NCI-H1092 treated with DMSO at 0.1 percent for 48 hours (cell line): ENCODE measurements at places on chromosomes 5 and 9.

DNA sequence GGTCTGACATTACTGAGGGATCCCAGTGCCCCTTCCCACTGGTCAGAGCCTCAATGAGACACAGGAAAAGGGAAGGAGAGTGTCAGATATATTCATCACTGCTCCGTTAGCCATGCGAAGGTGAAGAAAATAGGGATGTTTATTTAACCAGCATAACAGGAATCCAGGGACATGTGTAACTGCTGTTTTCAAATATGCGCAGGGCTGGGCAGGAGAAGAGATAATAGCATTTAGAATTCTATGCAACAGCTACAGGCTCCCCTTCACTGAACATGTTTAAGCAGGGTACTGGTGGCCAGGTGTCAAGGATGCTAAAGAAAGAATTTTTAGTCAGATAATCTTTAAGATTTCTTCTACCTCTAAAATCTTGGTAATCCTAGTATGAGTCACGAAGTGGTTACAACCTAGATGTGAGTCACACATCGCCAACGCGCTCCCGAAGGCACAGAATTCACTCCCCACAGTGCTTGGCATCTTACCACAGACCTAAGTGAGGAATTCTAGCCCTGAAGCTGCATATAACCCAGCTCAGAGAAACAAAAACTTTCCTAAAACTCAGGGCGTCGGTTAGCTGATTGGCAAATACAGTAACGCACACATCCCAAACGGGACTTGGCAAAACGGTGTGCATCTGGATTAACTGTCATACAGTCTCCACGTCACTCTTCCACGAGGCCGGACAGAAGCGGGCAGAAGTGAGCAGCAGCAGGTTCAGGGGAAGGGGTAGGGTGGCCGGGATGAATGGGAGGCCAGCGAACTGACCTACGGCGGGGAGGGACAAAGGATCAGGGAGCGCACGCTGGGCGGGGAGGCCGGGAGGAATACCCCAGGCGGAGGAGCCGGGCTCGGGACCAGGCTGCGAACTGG is 1.1 kb downstream of the CTNNAL1 start:
- DNase-seq, result peak; percentile 75

- DNase-seq, result no peak
Observed at GRCh38 chr9:128940271-128940921, 7.0 kb downstream of the DOLK start.

DNA sequence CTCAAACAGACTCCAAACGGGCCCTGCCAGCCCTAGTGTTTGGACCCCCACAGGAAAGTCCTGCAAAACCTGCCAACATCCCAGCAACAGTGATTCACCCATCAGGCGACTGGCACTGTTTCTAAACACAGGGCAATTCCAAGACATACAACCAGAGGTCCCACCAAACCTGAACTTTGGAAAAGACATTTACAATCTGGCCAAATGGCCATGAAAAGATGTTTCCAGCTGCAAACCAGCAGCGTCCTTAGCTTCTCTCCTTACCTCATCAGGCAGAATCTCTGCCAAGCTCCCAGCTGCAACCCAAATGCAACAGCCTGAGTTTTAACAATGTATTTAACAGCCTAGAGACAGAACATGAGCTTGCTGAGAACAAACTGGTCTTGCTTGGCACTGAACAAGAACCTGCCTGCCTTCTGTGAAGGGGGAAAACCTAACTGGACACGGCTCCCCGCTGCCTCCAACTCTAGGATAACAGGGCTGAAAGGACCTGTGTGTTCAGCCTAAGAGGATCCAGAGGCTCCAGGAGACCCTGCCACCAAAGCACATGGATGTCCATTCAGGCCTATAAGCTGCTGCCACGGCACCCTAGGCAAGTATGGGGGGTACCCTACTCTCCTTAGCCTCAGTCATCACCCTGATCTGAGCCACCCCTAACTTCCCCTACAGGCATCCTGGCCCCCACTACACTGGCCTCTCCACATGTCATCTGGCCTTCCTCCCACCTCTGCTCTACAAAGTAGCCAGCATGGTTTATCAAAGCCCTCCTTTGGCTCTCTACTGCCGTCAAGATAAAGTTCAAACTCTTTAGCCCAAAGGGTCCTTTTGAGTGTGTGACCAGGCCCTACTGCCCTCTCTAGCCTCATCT is 5.6 kb downstream of the P4HA2 start:
- no peak for DNase-seq

DNA sequence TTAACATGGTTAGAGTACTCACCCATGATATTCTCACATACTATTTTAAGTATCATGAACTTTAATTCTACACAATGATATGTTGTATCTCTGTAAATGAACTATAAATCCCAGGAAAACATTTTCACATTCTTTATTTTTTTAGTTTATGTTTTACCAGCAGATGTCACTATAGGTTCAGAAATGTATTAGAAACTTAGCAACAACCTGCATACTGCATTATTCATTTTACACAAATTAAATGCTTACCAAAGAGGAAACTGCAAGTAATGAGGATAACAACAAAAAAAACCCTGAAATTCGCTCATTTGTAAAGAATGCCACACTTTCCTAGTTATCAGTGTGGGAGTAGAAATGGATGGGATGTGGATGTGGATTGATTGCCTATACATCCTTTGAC is 217.5 kb upstream of the OTULINL start:
- DNase-seq, result no peak

- no peak for DNase-seq
Observed at GRCh38 chr9:79955300-79955699, 383.5 kb downstream of the TLE4 start.

DNA sequence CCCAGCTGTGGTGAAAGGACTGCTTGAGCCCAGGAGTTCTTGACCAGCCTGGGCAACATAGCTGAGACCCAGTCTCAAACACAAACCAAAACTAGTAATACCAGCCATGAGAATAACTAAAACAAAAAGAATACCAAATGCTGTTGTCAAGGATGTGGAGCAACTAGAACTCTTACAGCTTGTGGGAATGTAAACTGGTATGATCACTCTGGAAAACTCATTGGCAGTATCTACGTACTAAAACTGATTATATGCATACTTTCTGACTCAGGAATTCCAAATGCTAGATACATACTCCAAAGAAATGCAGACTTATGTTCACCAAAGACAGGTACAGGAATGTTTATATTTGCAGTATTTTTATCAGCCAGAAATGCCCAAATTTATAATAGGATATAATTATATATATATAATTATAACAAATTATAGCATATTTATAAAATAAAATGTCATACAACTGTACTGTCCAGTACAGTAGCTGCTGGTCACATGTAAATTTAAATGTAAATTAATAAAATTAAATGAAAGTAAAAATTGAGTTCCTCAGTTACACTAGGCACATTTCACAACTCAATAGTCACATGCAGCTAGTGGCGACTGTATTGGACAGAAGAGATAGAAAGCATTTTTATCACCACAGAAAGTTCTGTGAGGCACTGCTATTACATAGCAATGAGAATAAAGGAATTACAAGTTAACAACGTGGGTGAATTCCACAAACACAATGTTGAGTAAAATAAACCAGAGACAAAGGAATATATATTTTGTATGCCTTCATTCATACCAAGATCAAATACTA is 118.5 kb downstream of the GNAQ start:
- no peak for DNase-seq

GRCh38 chr5:168314735-168315411 is 23.4 kb downstream of the WWC1 start:
- DNase-seq, result no peak

DNA sequence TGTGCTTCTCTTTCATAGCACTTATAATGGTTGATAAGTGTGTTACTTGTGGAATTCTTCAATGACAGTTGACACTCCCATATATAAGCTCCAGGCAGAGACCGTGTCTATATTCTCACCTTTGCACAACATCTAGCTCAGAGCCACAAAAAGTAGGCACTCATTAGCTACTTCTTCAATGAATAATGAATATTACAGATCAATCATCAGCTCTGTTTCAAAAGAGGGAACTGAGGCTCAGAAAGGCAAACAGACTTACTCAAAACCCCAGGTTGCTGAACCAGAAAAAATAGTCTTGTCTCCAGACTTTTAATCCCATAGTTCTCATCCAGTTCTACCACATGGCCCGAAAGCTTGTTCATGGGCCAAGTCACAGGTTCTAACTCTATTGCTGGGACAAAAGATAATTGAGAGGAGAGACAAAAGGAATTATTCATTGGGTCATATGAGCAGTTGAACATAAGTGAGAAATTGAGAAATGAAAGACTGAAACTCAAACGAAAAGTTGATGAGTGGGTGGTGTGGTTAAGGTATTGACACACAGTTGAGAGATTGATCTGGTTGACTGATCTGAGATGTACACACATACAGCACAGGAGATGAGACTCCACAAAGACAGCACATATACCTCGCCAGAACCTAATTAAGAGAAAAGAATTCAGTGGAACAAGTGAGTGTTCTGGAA is 381.6 kb downstream of the EFNA5 start:
- DNase-seq, result no peak

GRCh38 chr9:90088856-90089255 is 484.0 kb downstream of the GADD45G start:
- no peak for DNase-seq

DNA sequence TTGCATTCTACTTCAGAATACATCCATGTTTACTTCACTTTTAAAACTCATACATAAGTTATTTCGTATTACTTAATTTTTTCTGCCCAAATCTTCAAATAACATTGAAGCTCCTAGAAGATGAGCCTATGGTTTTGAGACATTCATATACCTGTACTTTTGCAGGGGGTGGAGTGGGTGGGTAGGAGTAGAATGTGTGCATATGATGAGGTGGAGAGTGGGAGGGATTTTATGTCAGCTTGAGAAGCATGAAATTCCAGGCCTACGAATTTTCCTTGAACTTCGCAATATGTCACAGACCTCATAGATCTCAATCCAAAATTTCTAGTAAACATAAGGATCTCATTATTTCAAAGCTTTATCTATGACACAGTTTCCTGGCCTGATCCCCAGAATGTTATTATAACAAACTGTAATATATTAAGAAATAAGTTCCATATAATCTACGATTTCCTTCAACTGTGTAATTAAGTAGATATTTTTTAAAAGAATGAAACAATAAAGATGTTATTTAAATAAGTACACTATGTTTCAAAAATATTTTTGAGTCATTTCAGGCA is 19.7 kb upstream of the MOB3B start:
- DNase-seq, result no peak

- no peak for DNase-seq
Observed at GRCh38 chr5:141565826-141566570, 52.8 kb downstream of the DIAPH1 start.

DNA sequence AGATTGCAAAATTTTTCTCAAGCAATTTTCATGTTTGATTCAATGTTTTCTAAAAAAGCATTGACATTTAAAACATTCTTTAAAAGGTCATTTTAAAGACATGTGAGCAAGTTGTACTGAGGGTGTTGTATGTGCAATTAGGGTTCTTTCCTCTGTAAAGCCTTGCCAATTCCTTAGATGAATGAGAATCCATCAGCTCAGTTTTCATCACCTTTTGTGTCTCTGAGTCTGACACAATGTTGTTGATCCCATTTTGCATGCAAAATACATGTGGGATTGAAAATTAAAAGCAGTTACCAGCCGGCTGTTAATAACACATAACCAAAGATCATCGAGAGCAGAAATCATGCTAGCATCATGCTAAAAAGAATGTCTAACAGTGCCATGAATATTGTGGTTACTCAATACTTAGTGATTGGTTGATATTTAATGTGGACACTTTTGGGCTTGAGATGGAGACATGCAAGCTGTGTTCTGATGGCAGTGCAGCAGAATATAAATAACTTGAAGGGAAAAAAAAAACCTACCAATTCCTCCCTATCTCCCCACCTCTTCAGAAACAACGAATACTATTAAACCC is 57.7 kb downstream of the FGF10 start:
- DNase-seq, result no peak

DNA sequence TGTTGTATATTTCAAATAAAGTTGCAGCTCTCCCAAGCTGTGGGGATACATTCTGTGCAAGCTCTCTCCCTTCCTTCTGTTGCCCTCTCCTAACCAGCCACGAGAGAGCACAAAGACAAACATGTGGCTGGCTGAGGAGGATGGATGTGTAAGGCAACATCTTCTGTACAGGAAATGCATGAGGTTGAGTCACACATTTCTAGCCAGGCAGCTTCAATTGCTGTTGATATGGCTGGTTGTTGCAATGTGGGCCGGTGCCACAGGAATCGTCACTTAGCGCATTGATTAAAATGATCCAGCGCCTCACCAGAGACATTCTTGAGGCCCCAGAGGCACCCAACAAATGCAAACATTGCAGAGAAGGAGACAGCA is 207.1 kb downstream of the ICE1 start:
- DNase-seq, result no peak

DNA sequence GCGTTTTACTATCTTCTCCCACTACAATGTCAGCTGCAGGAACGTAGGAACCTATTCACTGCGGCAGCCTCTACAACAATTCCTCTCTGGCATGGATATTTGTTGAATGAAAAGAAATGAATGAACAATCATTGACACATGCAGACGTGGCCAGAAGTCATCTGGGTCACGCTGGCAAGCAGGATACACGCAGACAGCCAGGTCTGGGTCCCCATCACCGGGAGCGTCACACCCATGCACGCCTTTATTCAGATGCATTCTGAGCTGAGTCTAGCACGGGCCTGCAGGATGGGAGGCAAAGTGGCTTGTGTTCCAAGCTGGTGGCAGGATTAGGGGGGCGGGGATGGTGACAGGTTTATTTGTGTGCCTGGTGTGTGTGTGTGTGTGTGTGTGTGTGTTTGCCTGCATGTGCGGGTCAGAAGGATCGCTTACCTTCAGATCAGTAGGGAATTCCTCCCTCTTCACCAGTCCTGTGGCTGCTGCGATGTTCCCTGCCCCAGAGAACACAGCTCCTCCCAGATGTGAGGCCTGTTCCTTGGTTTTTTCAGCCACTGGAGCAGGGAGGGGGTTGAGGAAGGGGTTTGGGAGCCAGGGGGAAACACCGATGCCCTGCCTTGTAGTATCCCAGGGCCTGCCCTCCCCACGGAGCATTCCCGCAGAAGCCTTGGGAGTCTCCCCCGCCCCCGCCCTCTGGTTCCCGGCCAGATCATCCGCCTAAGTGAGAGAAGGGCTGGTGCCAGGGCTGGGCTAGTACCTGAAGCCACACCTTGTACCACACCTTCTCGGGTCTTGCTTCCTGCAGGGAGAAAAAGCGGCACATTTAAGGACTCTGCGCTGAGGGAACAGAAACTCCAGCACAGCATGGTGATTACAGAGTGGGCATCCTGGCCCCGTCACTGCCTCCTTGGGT is 4.1 kb downstream of the SNCB start:
- DNase-seq, result no peak

GRCh38 chr5:91235271-91235694 is 147.8 kb downstream of the ARRDC3 start:
- no peak for DNase-seq

DNA sequence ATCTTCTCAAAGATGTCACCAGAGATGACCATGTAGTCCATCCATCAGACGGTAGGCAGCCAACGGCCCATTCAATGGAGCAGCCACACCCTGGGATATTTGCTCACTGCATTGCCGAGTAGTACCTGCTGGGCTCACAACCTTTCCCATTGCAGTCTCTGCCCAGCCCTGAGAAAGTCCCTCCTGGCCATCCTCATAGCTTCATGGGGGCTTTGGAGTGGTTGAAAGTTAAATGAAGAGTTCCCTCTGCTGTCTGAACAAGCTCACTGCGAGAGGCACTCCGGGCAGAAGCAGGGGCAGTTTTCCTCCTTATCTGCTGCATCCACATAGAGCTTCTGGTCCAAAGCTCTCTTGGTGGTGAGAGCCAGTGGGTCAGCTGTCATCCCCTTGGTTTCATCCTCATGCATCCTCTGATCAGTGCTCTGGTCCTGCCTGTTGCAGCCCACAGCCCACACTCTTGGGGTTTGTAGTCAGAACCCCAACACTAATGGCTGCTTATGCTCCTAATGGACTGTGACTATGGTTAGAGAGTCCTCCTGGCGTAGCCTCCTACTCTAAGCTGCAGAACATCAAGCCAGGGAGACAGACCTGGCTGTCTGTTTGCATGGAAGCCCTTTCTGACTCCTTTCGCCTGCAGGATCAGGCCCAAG is 23.3 kb downstream of the TNFSF8 start:
- DNase-seq, result peak; percentile 64
